ENCODE measurements at places on chromosomes 4 and X.

DNA sequence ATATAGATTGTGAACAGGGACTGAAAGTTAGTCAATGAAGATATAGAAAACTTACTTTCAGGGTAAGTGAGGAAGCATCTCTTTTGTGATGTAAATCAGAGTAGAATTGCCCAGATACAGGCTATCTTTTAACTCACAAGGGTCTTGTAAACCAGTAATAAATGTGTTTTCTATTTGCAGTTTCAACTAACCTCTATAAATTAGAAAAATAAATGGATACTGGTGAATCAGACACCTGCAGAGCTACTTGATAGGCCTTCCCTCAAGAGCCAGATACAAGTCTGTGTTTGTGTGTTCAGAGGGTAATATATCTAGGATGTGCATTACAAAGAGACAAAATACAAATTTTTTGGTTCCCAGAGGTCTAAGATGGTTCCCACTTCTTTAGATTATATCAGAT lies 82.9 kb downstream of the DCLK2 start:
- DNase-seq: no peak

- no peak for DNase-seq
Observed at GRCh38 chr4:30386266-30386895, 333.8 kb upstream of the PCDH7 start.

DNA sequence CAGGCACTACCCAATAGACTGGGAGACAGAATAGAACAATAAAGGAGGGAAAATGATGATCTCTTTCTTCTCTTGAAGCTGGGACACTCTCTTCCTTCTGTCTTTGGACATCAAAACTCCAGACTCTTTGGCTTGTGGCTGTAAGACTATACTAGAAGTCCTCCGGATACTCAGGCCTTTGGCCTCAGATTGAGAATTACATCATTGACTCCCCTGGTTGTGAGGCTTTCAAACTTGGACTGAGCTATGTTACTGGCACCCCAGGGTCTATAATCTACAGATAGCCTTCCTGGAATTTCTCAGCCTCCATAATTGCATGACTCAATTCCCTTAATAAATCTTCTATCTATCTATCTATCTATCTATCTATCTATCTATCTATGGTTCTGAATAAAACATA lies 294.2 kb upstream of the CT83 start:
- no peak for DNase-seq

DNA sequence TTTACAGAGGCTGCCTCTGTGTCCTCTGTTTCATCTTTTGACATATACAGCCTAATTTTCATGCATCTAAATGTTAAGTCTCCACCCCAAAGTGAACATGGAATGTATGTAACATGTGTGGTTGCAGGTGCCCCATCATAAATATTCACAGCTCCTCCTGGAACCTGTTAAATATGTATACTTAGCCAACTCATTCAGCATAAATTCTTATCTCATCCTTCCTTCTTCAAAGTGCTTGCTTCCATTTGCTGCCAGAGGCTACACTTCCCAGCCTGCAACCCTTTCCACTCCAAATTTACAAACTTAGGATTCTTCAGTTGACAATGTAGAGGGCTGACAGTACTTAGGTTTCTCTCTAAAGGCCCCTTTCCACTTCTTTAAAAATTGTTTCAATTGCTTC lies 60.6 kb downstream of the F8 start:
- no peak for DNase-seq

- DNase-seq: no peak
Observed at GRCh38 chrX:116806288-116806802, 343.6 kb upstream of the CT83 start.

DNA sequence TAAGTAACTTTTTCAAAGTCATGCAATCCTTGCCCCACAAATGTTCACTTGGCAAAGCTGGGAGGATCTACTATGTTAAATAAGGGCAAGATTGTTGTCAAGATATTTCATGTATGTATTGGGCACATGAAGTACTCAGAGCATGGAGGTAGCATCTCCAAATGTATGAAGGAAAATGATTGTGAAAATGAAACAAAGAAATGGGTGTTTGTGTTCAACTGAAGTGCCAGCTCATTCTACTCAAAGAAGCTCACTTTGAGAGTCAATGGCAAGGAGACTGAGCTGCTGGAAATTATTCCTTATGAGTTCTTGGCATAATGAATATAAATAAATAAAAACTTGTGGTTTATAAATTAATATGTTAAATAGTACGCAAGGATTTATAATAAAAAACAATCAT lies 124.5 kb upstream of the ARSJ start:
- no peak for DNase-seq

Data from GM12892 (cell line).